Upper lobe of right lung (tissue), 1 donor: ENCODE measurements at places on chromosomes 1 and 21. TPM values are rescaled to one million over a fixed set of nuclear protein-coding genes. Genes with fewer than 3 reads are reported as not detected.

- no peak for DNase-seq
Observed at GRCh38 chr1:212311836-212312497, 26.8 kb downstream of the PPP2R5A start.

DNA sequence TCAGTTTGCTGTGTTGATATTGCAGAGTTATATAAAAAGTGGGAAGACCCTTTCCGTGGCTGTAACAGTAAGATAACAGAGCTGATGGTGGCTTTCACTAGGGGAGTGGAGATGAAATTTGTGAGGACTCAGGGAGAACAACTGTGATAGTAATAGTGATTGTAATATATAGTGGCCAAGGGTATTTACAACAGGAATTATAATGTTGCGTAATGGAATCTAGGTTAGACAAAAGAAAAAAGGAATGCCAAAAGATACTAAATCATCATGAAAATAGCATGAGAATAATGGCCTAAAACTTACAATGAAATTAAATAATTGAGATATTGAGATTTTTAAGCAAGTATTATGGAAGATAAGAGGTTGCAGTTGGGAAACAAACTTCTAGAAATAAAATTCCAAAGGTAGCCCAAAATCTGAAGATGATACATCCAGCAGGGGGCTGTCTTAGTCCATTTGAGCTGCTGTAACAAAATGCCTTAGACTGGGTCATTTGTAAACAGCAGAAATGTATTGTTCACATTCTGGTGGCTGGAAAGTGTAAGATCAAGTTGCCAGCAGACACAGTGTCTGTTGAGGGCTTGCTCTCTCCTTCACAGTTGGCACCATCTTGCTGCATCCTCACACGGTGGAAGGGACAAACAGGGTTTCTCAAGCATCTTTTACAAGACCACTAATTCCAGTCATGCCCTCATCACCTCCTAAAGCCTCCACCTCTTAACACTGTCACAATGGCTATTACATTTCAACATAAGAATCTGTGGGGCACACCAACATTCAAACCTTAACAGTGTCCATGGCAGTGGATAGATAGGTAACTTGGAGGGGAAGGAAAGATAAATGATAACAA lies 711.2 kb downstream of the MRPL39 start:
- no peak for DNase-seq

PDZK1 gene
- 0.67 TPM for total RNA-seq

KRTAP7-1 gene
- total RNA-seq = not detected

KRTAP21-2 gene
- not detected for total RNA-seq
